ENCODE measurements at places on chromosomes 1 and 21.

GRCh38 chr1:55231745-55232144 is 16.6 kb upstream of the USP24 start:
- no peak for ATAC-seq

- ATAC-seq, result no peak
These were observed 455.2 kb upstream of the RUNX1 start for GRCh38 chr21:35504277-35504676.

DNA sequence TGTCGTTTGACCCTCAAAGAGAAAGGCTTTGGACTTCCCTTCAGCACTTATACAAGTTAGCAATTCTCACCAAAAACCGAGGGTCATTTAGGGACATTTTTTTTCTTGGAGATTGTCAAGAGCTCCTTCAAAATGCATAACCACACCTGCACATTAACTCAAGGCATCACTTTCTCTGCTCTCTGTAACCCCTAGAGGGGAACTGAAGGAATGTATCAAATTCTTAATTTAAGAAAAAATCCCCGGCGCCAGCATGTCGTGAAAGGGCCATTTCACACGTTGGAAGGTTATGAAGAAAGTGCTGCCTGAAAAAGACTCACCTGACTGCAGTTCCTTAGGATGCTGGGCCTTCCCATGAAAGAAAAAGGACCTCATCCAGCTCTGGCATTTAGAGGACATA is 131.6 kb upstream of the ZC3H12A start:
- no peak for ATAC-seq

GRCh38 chr1:17188889-17189631 is 15.9 kb upstream of the PADI1 start:
- no peak for ATAC-seq

DNA sequence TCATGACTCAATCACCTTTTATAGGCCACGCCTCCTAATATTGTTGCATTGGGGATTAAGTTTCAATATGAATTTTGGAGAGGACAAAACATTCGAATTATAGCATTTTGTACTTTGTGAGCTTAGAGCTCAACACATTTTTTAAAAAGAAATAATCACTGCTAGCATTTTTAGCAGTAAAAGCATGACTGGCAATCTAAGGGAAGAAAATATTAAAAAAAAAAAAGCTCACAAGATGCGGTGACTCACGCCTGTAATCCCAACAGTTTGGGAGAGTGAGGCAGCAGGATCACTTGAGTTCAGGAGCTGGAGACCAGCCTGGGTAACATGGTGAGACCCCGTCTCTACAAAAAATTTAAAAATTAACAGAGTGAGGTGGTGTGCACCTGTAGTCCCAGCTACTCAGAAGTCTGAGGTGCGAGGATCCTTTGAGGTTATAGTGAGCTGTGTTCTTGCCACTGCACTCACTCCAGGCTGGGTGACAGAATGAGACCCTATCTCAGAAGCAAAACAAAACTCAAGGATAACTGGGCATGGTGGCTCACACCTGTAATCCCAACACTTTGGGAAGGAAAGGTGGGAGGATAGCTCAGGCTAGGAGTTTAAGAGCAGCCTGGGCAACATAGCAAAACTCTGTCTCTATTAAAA is 28.8 kb upstream of the DIPK1A start:
- ATAC-seq, result no peak

- ATAC-seq, result no peak
These were observed 10.4 kb downstream of the LDLRAD1 start for GRCh38 chr1:54007613-54008012.

GRCh38 chr21:27275294-27275927 is 308.5 kb upstream of the ADAMTS5 start:
- ATAC-seq, result no peak

- no peak for ATAC-seq
These were observed 562 bp downstream of the MAP7D1 start for GRCh38 chr1:36156329-36157114.

GRCh38 chr1:39900662-39901463 is 854 bp downstream of the MYCL start:
- no peak for ATAC-seq

DNA sequence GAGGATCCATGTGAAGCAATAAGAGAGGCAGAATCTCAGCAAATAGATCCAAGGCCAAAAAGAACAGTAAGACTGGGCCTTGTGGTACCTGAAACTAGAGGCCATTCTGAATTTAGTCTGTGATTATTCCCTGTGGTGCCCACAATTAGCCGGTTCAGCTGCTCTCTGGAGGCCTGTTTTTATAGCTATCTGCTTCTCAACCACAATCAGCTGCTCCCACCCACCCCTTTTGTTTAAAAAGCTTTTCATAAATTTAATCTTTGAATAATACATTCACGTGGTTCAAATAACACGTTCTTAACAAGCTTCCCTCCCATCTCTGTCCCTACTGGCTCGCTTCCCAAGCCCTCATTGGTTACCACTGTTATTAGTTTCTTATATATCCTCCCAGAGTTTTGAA is 18.0 kb downstream of the UBE2T start:
- no peak for ATAC-seq

DNA sequence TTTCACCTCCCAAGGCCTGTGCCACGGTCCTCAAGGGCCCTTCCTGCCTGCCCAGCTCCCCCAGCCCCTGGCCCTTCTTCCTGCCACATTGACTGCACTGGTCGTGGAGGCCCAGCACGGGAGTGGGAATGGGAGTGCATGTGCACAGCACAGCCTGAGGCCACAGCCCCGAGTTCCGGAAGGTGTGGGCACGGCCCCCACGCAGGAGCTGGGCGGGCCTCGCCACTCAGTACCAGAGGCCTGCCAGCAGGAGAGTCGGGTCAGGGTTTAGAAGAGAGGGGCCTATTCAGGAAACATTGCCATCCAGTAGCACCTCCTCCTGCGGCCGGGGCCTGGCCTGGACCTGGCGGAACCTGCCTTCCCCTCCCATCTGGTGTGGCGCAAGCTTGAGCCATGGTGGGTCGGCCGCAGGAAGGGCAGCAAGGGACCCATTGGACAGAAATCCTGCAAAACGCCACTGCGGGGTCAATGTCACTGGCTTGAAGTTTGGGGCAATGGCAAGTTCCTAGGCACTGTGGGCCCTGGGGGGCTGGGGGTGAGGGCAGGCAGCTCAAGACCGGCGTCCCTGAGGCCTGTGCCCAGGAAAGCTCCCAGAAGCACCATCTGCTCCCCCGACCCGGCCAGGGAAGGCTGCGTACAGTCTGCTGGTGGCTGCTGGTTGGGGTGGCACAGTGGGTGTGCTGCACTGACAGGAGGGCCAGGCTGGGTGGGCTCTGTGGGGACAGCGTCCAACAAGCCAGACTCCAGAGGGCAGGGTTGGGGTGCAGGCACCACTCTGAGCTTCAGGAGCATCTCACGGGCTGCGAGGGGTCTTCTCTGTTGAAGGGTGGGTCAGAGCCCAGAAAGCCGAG is 1.8 kb upstream of the TMEM52 start:
- no peak for ATAC-seq

DNA sequence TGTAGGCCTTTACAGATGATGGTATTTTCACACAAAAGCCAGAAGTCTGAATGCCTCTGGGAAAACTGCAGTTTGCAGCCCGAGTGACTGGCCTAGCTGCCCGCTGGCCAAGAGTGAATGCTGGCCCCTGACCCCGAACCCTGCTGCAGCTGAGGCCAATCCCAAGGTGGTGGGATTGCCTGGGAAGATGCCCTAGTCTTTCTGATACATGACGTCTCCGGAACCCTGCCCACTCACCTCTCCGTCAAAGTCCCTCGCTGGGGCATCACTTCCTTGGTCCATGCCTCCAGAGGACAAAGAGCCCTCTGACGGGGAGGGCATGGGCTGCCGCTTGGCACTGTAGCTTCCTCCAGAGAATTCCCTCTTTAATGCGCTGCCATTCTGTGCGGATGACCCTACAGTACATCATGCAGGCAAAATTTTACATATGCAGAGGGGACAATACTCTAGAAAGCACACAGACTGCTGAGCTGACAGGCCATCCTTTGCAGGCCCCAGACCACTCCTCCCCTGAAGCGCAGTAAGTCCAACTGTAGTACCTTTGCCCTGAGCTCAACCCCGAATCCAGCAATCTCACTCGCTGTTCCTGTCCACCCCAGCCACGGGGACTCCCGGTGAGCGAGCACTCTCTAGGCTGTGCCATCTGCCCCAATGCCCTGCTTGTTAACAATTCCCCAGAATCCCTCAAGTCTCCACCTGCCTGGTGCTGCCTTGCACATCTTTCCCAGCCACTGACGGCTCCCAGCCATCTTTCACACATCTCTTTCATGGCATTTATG is 54.7 kb downstream of the COQ8A start:
- ATAC-seq, result no peak

DNA sequence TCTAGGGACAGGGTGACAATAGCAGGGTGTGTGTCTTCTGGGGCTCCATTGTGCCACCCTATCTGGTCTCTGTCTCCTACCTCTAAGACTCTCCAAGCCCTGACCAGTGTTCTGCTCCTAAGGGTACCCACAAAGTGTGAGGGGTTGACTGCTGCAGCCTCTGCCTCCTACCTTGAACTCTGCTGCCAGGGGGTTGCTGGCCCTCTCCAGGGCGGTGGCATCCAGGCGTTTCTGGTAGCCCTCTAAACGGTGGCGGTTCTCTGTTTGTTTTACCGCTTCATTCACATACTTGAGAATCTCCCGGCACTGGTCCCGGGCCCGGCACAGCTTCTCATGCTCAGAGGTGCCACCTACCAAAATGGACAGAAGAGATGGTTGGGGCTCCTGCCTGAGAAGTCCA is 24.4 kb downstream of the LRRC71 start:
- no peak for ATAC-seq

DNA sequence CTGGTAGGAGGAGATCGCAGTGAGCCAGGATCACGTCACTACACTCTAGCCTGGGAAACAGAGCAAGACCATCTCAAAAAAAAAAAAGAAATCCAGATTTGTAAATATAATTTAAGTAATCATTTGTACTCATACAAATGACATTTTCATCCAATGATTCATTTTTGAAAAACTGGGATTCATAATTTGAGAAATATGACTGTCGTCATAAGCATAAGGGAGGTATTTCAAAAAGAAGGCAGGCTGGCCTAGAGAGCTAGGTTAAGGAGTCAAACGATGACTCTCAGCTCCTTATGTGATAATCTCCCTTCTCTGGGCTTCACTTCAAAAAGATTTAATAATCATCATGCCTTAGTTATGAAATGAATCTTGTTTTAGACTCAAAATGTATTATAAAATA is 2.3 kb downstream of the GART start:
- no peak for ATAC-seq

DNA sequence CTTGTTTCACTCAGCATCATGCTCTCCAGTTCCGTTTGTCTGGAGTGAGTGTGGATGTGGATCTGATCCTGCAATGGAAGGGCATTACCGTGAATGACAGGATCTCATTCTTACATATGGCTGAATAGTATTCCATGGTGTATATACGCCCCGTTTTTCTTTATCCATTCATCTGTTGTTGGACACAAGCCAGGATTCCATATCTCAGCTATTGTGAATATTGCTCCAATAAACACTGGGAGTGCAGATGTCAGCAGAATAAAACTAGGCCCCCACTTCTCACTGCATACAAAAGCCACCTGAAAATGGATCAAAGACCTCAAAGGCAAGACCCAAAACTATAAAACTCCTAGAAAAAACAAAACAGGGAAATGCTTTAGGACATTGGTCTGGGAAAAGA is 120.3 kb upstream of the TMPRSS2 start:
- ATAC-seq, result no peak

DNA sequence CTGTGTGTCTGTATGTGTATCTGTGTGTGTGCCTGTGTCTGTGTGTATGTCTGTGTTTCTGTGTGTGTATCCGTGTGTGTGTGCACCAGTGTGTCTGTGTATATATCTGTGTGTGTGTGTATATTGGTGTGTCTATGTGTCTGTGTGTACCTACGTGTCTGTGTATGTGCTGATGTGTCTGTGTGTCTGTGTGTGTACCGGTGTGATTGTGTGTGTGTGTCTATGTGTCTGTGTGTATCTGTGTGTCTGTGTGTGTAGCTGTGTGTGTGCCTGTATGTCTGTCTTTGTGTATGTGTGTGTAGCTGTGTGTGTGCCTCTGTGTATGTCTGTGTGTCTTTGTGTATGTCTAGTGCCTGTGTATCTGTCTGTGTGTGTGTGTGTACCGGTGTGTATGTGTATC is 32.0 kb downstream of the CAMK2N1 start:
- no peak for ATAC-seq

DNA sequence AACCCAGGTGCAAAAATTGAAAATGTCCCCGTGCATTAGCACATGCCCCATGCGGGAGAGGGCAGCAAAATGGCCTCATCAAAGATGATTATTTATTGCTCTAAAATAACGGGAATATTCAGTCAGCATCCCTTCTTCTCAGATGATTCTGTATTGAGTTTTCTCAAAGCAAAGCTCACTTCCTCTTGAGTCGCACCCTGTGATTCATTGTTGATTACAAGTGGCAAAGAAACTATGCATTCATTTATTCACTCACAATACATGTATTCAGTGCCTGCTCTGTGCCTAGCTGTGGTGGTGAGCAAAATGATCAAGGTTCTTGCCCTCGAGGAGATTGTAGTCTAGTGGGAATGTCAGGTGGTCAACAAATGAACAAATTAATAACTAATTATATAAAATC is 226.0 kb upstream of the KAZN start:
- no peak for ATAC-seq

- ATAC-seq, result peak; percentile 65
These were observed 49.1 kb upstream of the CR2 start for GRCh38 chr1:207404849-207405525.

DNA sequence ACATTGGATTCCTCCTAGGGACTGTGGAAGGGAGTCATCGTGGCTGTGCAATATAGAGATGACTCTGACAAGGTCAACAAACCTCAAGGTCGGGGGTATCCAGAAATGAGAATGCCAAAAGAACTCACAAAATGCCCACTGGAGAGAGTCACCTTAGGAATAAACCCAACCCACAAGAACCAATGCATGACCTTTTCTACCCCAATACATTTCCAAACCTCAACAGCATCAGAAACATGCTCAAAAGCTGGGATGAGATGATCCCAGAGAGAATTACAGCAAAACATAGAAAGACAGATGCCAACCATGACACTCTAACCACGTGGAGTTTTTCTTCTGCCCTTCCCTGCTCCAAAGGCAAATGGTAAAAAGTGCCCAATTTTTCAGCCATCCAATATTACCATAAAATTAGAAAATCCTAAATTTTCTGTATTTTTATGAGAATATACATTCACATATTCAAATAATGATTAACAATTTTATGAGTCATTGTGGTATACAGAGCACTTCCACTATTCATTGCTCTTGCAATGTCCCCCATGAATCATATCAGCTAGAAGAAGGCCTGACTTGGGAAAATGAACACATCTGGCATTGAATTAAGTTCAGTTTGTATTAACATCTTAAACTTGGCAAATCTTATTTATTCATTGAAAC is 88.2 kb upstream of the PALMD start:
- ATAC-seq, result no peak

GRCh38 chr1:43549921-43550597 is 19.4 kb downstream of the PTPRF start:
- no peak for ATAC-seq

DNA sequence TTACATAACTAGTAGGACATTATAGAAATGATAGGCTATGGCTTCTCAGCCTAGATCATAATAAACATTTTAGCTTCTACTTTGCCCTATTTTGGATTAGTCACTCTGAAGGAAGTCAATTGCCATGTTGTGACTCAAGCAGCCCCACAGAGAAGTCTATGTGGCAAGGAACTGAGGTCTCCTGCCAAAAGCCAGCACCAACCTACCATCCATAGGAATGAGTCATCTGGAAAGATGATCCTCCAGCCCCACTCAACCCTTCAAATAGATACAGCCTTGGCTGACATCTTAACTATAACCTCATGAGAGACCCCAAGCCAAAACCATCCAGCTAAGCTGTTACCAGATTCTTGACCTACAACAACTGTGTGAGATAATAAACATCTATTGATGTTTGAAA is 76.3 kb upstream of the BEND5 start:
- no peak for ATAC-seq

GRCh38 chr1:910311-910880 is 13.3 kb upstream of the SAMD11 start:
- ATAC-seq, result no peak

All from activated CD4-positive, CD25-positive, alpha-beta regulatory T cell treated with anti-CD3 and anti-CD28 coated beads, Interleukin-2, amount 50 U/mL, for 24 hours (primary cell).